Left cardiac atrium (tissue), 4 donors: ENCODE measurements at places on chromosomes 13 and 19. TPM values are rescaled to one million over a fixed set of nuclear protein-coding genes. Genes with fewer than 3 reads are reported as not detected.

Gene PTH2
- total RNA-seq: not detected

Gene SCN1B
- 163 TPM for total RNA-seq

Gene CD37
- total RNA-seq: 10.6 TPM

Gene CCDC70
- not detected for total RNA-seq

Gene DAPK3
- total RNA-seq: 52.4 TPM

Gene APC2
- total RNA-seq: 0.21 TPM

Gene RFX1
- total RNA-seq: 12.3 TPM

Gene URAD
- total RNA-seq: not detected

Gene ZSCAN1
- not detected for total RNA-seq

Gene TSSK6
- total RNA-seq: 0.50 TPM

Gene KLK15
- not detected for total RNA-seq

Gene RPL28
- 789 TPM for total RNA-seq

Gene GTF2F1
- 29.6 TPM for total RNA-seq

Gene ZNF709
- total RNA-seq: 1.2 TPM

Gene TNNI3
- total RNA-seq: 2,132 TPM

Gene LMTK3
- total RNA-seq: 2.9 TPM

Gene MBNL2
- 52.0 TPM for total RNA-seq

Gene CAPS
- 6.6 TPM for total RNA-seq

Gene MICU2
- total RNA-seq: 43.5 TPM

Gene CEACAM3
- total RNA-seq: 0.29 TPM

Gene TGDS
- 4.8 TPM for total RNA-seq

Gene NALCN
- 14.9 TPM for total RNA-seq

Gene KCNJ14
- total RNA-seq: 0.60 TPM

Gene ATXN8OS
- not detected for total RNA-seq

Gene MAU2
- total RNA-seq: 35.5 TPM

Gene RNF17
- not detected for total RNA-seq

Gene PRDX2
- total RNA-seq: 629 TPM

Gene TTYH1
- 3.0 TPM for total RNA-seq

Gene GPR4
- total RNA-seq: 5.2 TPM

Gene PIH1D1
- 32.2 TPM for total RNA-seq
